ENCODE measurements at places on chromosomes 1 and 21.
A peak's percentile ranks its signal among the peaks of the same experiment; 100 is the strongest.

DNA sequence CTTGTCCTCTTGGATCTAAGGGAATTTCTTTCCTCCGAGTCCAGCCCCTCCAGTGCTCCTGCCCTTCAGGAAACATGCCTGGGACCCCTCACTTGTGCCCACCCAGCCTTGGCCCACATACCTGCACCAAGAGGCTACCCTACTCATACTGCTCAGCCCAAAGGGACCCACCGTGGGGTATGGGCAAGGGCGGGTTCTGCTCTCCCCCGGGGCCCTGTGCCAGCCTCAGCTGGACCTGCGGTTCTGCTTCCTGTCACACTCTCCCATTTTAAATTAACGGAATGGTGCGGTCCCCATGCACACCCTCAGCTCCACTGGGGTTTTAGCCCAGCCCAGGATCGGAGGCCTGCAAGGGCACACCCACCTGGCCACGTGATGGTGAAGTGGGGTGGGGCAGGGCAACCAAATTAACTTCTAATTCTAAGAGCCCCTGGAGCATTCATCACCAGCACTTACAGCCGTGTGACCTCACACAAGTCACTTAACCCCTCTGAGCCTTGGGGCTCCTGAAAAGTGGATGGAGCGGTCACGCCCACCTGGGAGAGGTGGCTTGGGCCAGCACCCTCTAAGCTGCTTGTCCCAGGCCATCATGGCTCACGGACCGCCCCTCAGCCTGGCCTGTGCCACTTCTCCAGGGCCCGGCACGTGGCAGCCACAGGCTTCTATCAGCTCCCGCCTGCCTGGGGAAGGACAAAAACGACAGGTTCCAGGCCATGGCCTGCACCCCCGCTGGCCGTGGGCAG lies 28.3 kb downstream of the TP73 start:
- DNase-seq = peak; percentile 59

DNA sequence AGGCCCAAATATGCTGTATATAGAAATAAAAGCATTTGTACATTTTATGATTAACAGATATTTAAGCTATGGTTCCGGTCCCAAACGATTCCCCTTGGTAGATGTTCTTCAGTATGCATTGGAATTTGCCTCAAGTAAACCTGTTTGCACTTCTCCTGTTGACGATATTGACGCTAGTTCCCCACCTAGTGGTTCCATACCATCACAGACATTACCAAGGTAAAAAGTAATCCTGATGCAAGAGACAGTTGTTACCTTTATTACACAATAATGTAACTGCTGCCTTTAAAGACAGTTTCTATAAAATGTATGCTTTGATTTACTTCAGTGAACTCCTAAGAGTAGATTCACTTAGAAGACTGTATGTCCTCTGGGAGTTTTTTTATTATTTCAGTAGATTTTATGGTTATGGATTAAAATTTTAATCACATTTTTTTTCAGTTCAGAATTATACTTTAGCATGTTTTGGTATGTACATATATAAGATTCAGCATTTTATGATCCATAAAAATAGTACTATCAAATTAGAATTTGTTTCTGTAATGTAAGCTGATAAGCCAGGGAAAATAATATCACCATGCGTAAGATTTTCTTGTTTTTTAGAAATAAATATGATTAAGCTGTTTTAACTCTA lies 96.5 kb downstream of the USP25 start:
- DNase-seq = peak; percentile 8

DNA sequence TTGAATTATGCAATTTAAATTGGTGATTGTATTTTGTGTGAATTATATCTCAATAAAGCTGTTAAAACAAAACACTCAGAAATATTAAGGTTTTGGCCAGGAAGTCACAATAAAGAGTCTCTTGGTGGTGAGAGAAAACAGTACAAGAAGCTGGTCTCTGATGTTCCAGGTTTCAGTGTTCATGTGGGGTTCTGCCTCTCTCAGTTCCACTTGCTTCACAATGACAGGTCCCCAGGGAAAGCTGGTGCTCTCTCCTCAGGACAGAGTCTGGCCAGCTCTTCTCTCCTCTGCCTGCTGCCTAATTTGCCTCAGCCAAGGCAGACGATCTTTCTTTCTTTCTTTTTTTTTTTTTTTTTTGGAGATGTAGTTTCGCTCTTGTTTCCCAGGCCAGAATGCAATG lies 342.9 kb upstream of the PLXNA2 start:
- DNase-seq = no peak

DNA sequence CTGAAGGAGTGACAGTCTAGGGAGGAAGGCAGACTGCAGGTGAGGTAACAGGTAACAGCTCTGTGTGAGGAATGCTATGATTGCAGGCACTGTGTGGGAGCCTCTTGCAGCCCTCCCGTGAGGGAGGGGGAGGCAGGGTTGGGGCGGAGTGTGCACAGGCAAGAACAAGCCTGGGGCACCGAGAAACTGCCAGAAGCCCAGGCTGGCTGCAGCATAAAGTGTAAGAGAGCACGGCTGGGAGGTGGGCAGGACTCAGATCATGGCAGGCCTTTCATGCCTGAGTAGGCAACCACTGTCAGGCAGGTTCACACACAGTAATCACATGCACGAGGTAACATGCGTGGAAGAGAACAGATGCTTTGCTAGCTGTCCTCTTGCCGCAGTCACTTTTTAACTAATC lies 11.3 kb upstream of the RHEX start:
- DNase-seq = peak; percentile 49

DNA sequence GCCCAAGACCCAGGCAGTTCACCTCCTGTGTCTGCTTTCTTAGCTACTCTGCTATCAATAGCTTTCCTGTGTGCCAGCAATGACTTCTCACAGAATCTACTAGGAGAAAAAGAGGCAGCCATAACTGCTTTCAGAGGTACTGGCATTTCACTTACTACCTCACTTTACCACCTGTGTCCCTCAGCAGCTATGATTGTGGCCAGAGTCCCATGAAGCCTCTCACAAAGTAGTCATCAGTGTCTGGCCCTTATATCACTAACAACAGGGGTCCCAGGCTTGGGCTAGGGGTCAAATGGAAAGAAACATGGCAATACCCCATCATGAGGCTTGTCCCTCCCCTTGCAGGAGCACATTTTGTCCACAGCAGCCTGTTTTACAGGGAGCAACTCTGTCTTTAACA lies 62.7 kb upstream of the EPS8L3 start:
- no peak for DNase-seq

- peak; percentile 77 for DNase-seq
Measured at GRCh38 chr21:43269440-43269839, 100.6 kb downstream of the CRYAA start.

DNA sequence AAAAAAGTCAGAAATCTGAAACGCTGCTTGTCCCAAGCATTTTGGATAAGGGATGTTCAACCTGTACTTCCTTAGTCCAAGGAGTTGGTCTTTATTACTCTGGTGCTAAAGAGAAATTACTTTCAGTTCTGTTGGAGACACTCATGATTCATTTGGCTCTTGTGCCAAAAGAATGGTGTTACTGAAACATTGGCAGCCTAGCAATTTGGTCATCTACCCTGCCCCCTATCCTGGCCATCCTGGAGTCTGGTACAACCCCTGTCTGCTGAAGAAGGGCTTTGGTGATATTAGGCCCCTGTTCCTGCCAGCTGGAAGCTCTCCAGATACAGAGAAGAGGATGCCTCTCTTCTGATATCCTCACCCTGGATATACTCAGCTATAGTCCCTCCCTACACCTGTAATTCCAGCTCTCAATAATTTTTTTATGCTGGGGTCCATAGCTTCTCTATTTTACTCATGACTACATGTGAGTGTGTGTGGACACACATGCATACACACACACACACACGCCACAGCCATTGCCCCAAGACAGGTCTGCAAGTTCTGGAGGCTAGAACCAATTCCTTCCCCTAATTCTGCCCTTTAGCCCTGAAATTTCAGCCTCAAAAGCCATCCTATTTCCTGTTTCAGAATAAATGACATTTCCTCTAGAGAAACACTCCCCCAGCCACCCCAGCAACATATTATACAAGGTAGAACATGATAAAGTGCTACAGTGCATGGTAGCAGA lies 40.0 kb downstream of the LHX8 start:
- DNase-seq = no peak

GRCh38 chr1:216200941-216201340 lies 222.3 kb downstream of the USH2A start:
- DNase-seq = no peak

- peak; percentile 35 for DNase-seq
Measured at GRCh38 chr1:245673881-245674414, 519.2 kb downstream of the KIF26B start.

DNA sequence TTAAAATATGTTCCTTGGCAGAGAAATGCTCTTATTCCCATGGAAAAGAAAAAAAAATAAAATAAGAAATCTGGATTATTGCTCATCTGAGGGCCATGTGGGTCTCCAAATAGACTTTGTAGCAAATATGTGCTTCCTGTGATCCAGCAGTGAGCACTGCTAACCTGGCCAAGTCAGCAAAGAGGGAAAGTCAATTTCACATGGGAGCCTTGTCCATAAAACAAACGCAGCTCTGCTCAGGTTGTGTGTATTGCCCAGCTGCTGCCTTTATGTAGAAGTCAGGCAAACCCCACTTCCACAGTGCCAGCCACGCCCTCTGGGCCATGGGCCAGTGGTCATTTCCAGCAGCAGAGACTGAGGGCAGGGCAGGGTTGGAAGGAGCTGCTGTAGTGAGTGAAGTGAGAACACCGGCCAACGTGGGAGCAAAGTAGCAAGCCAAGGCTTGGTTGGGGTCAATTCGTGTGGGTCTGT lies 174.3 kb downstream of the LYPLAL1 start:
- no peak for DNase-seq

- no peak for DNase-seq
Measured at GRCh38 chr1:208326033-208326432, 81.8 kb upstream of the PLXNA2 start.

- DNase-seq = peak; percentile 67
Measured at GRCh38 chr1:110053552-110054428, 16.7 kb downstream of the ALX3 start.

GRCh38 chr21:44517175-44517899 lies 22.7 kb downstream of the KRTAP10-1 start:
- DNase-seq = no peak

DNA sequence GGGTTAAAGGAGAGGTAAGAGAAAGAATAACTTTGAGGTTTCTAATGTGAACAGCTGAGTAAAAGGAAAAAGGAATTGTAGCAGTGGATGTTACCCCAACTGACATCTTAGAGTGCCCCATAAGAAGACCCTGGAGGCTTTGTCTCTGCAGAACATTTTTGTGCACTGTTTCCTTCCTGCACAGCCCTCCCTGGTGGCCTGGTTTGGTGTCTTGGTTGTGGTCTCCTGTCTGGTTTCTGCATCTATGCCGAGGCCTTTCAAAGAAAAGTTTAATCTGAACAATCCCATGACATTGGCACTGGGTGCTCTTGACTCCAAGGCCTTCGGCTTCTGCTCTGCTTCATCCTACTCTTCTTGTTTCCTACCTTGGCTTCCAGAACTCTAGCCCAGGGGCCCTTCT lies 57.8 kb downstream of the RHOU start:
- no peak for DNase-seq

DNA sequence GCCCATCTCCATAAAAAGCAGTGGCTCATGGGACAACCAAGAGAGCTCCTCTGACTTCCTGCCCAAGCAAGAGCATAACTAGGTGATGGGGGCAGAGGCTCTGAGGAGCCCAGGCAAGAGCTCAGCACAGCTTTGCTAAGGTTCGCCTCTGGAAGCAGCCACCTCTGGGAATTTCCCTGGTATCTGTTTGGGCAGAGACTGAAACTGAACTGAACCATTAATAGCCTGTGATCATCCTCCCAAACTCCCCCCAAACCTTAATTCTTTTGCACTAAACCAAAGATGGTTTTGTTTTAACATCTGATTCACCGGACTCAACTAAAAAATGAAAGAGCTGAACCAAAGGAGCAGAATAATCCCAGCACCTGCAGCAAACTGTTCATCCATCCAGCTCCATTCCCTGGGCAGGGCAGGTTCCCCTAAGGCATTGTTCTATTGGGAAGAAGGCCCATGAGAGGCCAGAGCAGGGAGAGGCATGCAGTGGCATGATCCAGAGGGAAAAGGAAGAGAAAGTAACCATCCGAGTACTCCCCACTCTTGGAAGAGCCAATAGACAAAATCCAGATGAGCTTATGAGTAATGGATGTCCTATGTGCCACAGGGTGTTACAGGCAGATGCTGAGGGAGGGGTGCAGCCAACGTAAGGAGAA lies 77.8 kb upstream of the KAZN start:
- DNase-seq = no peak

GRCh38 chr1:26279456-26280332 lies at the start of gene SH3BGRL3:
TSS of gene SH3BGRL3 (plus strand) at chr1:26280086. CDS start at chr1:26280156, 70 bp downstream.
- DNase-seq = peak; percentile 94

DNA sequence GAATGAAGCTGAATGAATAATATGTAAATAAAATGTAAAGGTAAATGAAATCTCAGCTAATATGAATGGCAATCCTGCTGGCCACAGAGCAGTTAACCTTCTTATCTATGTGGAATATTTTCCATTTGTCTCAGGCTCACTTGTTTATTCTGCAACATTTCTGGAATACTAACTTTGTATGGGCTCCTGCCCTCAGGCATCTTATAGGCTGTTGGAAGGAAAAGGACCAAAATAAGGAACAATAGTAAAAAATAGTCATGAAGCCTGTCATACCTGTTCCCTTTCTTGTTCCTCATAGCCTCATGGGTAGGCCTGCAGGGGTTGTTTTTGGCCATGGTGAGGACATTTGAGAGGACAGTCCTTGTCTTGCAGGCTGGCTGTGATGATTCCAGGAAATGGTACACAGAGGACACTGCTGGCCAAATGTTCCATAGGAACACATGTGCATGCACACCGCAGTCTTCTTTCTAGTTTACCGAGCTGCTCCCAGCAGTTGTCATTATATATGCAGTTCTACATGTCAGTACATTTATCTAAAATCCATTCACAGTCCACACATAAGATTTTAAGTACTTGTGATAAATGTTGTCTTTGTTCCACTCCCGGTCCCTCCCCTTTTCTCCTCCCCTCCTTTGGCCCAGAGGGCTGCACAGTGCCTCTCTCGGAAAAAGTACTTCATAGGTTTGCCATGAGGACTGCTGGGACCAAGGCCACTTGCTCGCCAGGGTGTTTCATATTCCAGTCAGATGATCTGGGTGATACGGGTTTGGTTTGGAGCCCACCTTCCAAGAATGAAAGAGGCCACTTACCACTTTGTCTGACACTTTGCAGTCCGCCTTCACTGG lies 15.2 kb upstream of the KCNQ4 start:
- no peak for DNase-seq
